Left renal pelvis (tissue), 4 donors: ENCODE measurements at places on chromosomes 13 and 19.

- DNase-seq, result no peak
These were observed 148.7 kb downstream of the VWA8 start for GRCh38 chr13:41812237-41812636.

DNA sequence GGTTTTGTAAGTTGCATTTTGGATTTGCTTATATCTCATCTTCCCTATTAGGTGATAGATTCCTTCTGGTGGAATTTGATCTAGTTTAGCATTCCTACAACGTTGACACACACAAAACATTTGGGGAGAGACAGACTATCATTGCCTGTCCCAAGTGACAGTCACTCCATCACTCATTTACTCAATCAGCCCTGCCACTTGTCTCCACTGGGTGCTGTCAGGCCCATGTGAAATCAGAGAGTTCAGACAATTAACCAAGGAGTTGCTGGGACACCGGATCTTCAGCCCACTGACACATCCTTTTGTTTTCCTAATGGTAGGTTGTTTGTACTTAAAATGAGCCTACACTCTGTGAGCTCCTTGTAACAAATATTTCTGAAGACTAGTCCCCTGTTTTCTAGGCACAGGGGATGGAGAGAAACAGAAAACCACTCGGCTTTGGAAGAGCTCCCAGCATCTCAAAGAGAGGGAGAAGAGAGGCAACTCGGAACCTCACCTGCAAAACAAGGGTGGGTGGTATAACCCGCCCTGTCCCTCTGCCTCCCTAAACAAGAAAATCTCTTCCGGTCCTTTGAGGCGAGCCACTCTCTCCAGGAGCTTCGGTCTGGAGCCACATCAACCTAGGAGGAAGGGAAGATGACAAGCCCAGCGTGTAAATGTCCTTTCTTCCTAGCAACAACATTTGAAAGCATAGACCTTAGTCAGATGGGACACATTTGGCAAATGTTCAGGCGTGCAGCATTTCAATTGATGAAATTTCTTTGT lies 440.9 kb upstream of the KLF12 start:
- no peak for DNase-seq

GRCh38 chr13:43077461-43077860 lies 54.1 kb downstream of the DNAJC15 start:
- DNase-seq, result no peak

GRCh38 chr13:103099722-103100293 lies 33.6 kb upstream of the SLC10A2 start:
- DNase-seq, result no peak

GRCh38 chr13:23321535-23322241 lies 111.8 kb downstream of the SACS start:
- no peak for DNase-seq

GRCh38 chr19:50333235-50333736 lies 4.1 kb upstream of the KCNC3 start:
- DNase-seq, result peak; percentile 92

- no peak for DNase-seq
These were observed 12.6 kb downstream of the LRRC4B start for GRCh38 chr19:50555450-50556281.

GRCh38 chr19:49331616-49332055 lies 3.6 kb upstream of the CD37 start:
- DNase-seq, result no peak

DNA sequence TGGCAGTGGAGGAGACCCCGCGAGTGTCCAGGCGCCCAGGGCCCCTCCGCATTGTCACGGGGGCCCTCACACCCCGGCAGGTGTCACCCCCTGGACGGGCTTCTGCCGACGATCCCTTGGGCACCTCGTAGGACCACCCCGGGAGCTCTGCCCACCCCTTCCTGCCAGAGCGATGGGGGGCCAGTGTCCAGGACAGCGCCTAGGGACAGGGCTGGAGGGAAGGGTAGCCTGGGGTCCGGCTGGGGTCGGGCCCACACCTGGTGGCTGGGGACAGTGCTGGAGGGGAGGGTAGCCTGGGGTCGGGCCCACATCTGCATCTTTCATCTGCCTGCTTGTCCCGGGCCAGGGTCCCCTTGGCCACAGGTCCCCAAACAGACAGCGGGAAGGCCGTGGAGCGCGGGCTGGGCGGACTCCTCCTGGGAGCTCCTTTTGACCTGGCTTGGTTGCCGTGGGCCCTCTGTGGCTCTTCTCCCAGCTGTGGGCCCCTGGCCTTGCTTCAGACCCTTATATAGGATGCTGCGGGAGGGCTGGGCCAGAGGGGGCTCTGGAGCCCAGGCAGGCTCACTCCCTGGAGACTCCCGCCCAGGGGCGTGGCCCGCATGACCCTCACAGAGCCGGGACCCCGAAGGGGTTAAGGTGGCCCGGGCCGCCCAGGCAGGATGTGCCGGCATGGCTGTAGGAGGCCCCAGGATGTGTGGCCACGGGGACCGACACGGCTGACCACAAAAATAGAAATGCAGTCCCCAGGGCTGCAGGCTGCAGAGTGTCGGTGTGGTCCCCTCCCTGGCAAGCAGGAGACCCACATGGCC lies 74.1 kb upstream of the MCF2L start:
- DNase-seq, result no peak

GRCh38 chr13:24269821-24270220 lies 39.6 kb upstream of the C1QTNF9 start:
- no peak for DNase-seq

GRCh38 chr19:4593409-4593851 lies 33.9 kb upstream of the SEMA6B start:
- no peak for DNase-seq

DNA sequence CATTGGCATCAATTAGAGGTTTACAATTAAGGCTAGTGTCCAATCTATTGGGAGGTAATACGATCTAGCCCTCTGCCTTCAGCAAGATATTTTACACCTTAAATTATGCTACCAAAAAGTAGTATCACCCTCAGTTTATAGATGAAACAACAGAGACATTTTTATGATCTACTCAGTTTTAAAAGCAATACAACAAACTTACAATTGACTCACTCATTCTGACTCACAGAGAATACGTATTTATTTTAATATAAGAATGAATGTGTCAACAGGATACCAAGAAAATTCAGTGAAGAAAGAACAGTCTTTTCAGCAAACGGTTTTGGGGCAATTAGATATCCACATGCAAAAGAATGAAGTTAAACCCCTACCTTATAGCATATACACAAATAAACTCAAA lies 32.5 kb upstream of the STARD13 start:
- no peak for DNase-seq
